Smooth muscle cell of the umbilical artery (primary cell): ENCODE measurements at places on chromosomes 7 and 10. TPM values are rescaled to one million over a fixed set of nuclear protein-coding genes. Genes with fewer than 3 reads are reported as not detected.

CALHM1 gene
- total RNA-seq = not detected in 2 replicates

ACTR3C gene
- 1.2 TPM in 2 replicates for total RNA-seq

MICU1 gene
- total RNA-seq = 47.9 and 57.9 TPM in 2 replicates

SSC4D gene
- total RNA-seq = 0.59 and 0.65 TPM in 2 replicates

TEX36 gene
- not detected in 2 replicates for total RNA-seq

NEBL gene
- total RNA-seq = under 0.01 and 0.09 TPM in 2 replicates

TUBB8 gene
- total RNA-seq = not detected in 2 replicates

SLC26A5 gene
- total RNA-seq = not detected in 2 replicates

STEAP2 gene
- 9.2 and 18.3 TPM in 2 replicates for total RNA-seq

WIPF3 gene
- total RNA-seq = not detected in 2 replicates

GOT1 gene
- 18.7 and 22.8 TPM in 2 replicates for total RNA-seq

GGCT gene
- 19.0 and 20.2 TPM in 2 replicates for total RNA-seq

SLC18A3 gene
- not detected in 2 replicates for total RNA-seq

CAMK2B gene
- not detected in 2 replicates for total RNA-seq

GIMAP7 gene
- total RNA-seq = not detected in 2 replicates

TSPAN12 gene
- total RNA-seq = 0.30 and 0.78 TPM in 2 replicates

PPP1R17 gene
- total RNA-seq = not detected in 2 replicates

FAM25G gene
- not detected in 2 replicates for total RNA-seq

WEE2 gene
- not detected in 2 replicates for total RNA-seq

CUBN gene
- total RNA-seq = 0.89 and 4.8 TPM in 2 replicates

GBF1 gene
- 35.6 and 71.9 TPM in 2 replicates for total RNA-seq

CAPZA2 gene
- total RNA-seq = 153 and 257 TPM in 2 replicates

IFIT1B gene
- total RNA-seq = not detected in 2 replicates

ADRA2A gene
- total RNA-seq = not detected in 2 replicates

ASAH2 gene
- total RNA-seq = 0.59 and 2.3 TPM in 2 replicates

LRIT1 gene
- not detected in 2 replicates for total RNA-seq

MMD2 gene
- total RNA-seq = not detected in 2 replicates

ZNF853 gene
- total RNA-seq = 3.9 and 5.3 TPM in 2 replicates

LRRN3 gene
- total RNA-seq = 3.2 and 3.6 TPM in 2 replicates

ZNF487 gene
- 3.3 and 3.9 TPM in 2 replicates for total RNA-seq

NAT16 gene
- total RNA-seq = not detected in 2 replicates

HOXA3 gene
- total RNA-seq = 3.1 and 6.8 TPM in 2 replicates

VPS26A gene
- total RNA-seq = 35.6 and 43.5 TPM in 2 replicates

PRKG1 gene
- total RNA-seq = 40.7 and 57.0 TPM in 2 replicates

ABCC2 gene
- 0.65 and 0.89 TPM in 2 replicates for total RNA-seq

NSMCE4A gene
- total RNA-seq = 14.6 and 23.9 TPM in 2 replicates

MLXIPL gene
- not detected in 2 replicates for total RNA-seq

RASSF4 gene
- total RNA-seq = 5.9 and 7.5 TPM in 2 replicates

CRYGN gene
- not detected in 2 replicates for total RNA-seq
